Stimulated activated CD8-positive, alpha-beta memory T cell treated with anti-CD3 and anti-CD28 coated beads, Interleukin-4, amount 100 ng/mL, for 1 hour (primary cell): ENCODE measurements at places on chromosomes 11 and 22.

- no peak for DNase-seq
Observed at GRCh38 chr11:14894657-14895598, 2.9 kb upstream of the CYP2R1 start.

DNA sequence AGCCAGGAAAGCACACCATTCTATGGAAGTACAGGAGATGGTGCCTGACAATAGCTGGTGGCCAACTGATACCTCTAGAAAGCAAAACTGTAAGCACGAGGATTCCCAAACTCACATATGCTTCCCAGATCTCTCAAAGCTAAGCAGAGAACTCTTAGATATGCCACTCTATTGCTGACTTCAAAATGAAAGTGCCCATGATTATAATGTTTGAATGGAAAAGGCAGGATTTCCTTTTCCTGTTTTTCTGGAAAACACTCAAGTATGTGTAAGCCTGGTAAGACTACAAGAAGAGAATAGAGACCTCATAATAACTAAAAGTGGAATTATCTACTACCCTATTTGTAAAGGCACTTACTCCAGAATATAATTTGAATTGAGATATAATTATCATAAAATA is 2.6 kb upstream of the CARD18 start:
- no peak for DNase-seq

GRCh38 chr22:49237703-49238102 is 590.0 kb downstream of the BRD1 start:
- no peak for DNase-seq

- DNase-seq: no peak
Observed at GRCh38 chr11:120057028-120057330, 80.9 kb downstream of the TRIM29 start.

GRCh38 chr22:20389288-20389687 is 4.7 kb upstream of the ZNF74 start:
- no peak for DNase-seq

GRCh38 chr11:73280626-73281025 is 8.5 kb downstream of the P2RY6 start:
- no peak for DNase-seq

DNA sequence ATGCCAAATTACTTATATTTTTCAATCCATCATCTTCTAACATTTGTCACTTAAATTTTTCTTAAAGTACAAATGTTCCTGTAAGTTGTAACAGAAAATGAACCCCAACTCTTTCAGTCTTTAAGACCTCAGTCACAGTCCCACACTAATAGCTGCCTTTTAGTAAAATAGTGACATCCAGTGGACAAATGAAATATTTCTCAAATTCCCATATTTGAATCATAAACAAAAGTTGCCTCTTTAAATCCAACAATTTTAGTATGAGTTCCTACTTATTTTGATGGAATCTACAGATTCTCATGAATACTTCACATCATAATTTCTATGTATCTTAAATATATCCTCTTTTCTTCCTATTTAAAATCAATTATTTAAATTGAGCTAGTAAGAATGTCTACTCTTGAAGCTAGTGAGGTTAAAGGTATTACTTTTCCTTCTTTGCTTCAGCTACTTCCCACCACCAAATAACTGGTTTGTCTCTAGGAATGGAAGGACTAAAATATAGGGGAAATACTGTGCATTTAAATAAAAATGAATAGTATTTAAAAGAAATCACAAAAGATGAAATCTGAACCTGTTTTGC is 9.2 kb downstream of the LIN7C start:
- DNase-seq: no peak

- no peak for DNase-seq
Observed at GRCh38 chr11:77668760-77669159, 31.2 kb upstream of the CLNS1A start.

DNA sequence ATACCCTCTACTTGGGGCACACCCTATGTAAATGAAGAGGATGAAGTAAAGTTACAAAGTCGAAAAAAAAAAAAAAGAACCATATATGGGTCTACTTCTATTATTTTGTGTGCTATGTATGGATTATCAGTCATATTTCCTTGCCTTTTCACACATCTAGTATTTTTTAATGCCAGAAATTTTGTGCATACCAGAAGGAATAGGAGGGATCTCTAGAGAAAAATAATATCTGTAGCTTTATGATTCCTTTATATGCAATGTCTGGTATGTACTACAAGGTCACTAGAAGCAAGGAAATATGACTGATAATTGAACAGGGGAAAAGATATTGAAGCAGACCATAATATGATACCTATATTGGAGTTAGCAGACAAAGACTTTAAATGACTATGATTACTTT is 713.4 kb downstream of the OPCML start:
- DNase-seq: no peak

DNA sequence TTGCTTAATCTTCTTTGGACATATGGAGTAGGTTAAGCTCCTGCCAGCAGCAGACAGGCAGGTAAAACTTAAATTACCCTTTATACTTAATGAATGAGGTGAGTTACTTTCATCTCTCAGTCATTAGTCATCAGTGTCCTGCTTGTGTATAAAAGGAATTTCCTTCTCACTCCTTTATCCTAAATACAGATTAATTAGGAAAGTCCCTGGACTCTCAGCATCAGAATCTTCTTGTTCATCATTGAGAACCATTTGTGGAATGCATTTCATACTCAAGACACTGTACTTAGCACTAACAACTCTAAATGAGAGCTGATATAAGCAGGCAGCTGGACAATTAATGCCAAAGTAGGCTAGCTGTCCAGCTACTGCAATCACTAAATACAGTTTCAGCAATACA is 630.4 kb downstream of the METTL15 start:
- DNase-seq: no peak
